ENCODE measurements at places on chromosomes 13 and 19.
A peak's percentile ranks its signal among the peaks of the same experiment; 100 is the strongest.

GRCh38 chr19:23222998-23223652, 27.1 kb downstream of the ZNF724 start:
- DNase-seq: no peak

- DNase-seq: no peak
Measured at GRCh38 chr13:109336730-109337129, 449.7 kb downstream of the IRS2 start.

GRCh38 chr13:30116379-30116778, 191.0 kb downstream of the KATNAL1 start:
- no peak for DNase-seq

DNA sequence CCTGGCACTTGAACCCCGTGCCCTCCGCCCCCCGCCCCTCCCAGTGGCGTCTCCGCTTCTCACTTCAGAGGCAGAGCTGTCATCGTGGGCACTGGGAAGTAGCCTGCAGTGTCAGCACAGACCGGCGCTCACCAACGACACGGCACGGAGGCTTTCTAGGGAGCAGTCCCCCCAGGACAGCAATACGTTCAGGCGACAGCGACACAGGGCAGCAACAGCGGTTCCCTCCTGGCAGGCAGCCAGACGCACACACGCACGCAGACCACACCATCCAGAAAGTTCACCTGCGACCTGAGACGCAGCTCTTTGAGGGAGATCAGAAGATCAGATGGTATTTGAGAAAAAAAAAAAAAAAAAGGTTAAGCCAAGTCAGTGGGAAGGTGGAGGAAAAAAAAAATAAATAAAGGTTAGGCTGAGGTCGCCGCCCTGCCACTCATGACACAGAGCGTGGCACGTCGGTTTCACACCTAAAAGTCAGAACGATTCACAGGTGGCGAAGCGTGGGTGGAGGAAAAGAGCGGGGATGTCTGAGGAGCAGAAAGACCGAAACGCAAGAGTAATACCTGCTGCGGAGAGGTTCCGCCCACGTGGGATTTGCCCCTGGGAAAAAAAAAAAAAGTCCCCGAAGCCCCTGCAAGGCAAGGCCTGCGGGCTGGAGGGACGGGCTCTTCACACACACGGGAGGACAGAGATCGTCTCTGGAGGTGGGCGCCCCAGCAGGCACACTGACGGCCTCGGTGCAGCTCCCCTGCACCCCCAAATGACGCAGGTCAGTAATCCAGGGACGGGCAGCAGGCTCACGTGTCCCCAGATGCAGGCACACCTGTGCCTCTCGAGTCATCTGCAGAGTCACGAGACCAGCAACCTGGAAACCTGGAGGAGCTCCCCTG, 94.5 kb downstream of the GNG7 start:
- DNase-seq: peak; percentile 54

DNA sequence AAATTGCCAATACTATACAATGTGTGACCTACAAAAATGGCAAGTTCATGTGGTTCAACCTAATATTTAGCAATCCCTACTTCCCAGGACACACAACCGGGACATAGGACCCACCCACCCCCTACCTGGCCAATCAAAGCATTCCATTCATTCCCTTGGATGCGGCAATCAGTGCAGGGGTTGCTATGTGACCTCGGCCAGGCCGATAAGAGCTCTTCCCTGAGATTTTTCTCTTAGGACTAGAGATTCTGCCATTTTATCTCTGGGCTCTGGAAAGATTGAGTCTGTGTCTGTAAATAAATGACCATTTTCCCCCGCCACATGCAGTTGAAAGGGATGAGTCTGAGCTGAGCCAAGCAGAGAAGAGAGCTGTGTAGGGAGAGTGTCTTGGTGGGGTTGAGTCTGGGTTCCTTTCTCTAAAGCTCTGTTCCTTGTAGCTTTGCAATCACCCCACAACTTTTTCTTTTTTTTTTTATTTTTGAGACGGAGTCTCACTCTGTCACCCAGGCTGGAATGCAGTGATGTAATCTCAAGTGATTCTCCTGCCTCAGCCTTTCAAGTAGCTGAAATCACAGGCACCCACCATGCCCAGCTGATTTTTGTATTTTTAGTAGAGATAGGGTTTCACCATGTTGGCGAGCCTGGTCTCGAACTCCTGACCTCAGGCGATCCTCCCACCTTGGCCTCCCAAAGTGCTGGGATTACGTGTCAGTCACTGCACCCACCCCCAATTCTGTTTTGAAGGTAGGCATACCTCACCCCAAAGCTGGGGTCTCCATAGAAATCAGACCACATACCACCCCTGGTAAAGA, 7.4 kb downstream of the IFNL1 start:
- DNase-seq: no peak

DNA sequence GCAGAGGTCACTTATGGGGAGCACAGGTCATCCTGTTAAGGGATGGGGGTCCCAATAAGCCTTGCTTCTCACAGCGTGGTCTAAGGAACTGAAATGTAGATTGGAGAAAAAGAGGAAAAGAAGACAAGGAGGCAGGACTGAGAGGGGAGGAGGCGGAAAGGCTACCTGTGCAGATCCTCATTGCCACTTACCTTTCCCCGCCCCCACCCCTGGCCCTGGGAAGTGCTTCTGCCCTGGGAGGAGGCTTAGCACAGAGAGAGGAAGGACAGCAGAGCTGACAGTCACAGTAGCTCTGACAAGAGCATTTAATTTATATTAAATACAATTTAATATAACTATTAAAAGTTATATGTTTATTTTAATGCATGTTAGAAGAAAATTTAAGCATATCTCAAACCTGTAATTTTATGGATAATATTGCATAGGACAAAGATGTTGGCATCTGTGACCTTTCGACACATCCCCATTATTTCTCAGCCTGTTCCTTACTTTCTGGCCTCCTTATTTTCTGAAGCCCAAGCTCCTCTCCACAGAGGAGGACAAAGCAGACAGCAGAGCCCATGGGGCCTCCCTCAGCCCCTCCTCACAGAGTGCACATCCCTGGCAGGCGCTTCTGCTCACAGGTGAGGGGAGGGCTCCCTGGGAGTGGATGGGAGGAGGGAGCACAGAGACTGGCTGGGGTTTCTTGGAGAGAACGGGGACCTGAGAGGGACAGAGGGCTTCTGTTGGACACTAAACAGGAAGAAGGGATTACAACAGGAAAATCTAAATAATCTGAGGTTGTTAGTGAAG, 23.4 kb downstream of the CEACAM21 start:
- DNase-seq: no peak

- DNase-seq: no peak
Measured at GRCh38 chr19:2132731-2133490, 18.5 kb downstream of the AP3D1 start.

GRCh38 chr19:28217022-28217421, 995.9 kb downstream of the UQCRFS1 start:
- no peak for DNase-seq

- DNase-seq: no peak
Measured at GRCh38 chr13:67086260-67086659, 143.9 kb downstream of the PCDH9 start.

DNA sequence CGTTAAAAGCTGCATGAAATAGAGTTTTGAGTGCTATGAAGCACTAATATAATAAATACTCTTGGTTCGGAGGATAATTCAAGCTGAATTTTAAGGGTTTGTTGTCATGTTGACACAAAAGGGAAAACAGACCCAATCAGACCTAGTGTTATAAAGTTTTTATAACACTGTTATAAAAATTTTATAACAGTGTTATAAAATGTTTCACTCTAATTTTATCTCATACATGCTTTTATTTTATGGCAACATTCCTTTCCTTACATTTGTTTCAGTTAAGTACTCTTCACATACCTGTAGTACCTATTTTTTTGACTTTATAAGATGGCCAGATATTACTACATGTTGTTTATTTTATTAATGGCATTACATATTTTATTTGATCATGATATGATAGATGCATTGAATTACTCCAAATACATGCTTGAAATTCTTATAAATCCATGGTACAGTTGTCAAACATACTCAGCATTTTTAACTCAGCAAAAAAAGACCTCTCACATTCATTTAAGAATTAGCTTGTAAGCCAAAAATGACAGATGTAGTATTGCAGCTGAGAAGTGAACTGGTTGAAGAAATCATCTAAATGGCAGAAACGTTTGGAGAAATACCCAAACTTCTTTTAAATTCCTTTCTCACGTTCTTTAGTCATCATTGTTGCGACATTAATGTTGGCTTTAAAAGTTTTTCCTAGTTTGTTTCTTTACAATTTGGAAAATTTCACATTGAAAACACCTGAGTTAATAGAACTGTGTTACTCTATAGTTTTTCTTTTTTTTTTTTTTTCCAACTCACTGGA, 104.5 kb downstream of the PIBF1 start:
- no peak for DNase-seq

- no peak for DNase-seq
Measured at GRCh38 chr13:110415669-110416068, 108.6 kb downstream of the COL4A2 start.

GRCh38 chr13:53237696-53238095, 209.1 kb downstream of the OLFM4 start:
- no peak for DNase-seq

GRCh38 chr19:6101991-6102390, 8.3 kb downstream of the RFX2 start:
- no peak for DNase-seq

DNA sequence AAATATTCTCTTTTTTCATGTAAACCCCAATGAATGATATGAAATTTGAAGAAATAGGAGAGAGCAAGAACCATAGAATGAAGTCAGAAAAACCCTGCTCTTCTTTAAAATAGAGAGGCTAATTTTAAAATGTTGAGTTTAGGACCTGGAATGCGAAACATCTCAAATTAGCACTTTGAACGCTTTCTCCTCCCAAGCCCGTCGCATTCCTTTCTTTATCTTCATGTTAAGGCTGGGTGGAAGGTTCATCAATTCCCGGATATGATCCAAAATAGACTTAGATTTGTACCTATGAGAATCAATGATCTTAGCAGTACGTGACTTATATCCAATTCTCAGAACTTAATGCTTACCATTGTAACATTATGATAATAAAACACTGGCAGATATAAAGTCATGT, 24.1 kb upstream of the LGALS16 start:
- DNase-seq: no peak

DNA sequence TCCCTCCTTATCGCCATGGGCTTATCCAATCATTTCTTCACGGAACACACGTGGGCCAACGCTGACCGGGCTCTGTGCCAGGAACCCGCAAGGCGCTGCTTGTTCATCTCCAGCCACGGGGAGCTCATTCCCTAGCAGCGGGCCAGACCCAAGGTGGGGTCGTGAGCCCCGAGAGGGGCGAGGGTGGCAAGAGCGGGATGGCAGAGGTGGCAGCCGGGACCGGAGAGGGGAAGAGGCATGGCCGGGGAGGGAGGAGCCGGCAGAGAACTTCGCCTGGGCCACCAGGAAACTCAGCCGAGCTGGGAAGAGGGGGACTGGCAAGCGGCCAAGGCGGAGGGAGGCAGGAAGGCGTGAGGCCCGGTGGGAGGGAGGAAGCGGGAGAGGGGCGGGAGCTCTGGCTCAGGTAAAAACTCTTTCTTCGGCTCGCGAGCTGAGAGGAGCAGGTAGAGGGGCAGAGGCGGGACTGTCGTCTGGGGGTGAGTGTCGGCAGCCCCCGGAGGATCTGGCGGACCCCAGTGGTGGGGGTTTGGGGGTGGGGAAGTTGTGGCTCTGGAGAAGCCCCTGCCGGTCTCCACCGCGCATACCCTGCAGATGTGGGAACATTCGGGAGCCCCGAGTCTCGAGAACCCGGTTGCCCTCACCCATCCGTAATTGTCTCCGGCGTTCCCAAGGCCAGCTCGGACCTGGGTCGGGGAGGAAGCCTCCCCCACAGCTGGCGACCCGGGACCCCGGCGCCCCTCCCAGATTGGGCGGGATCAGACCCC, at the start of gene B3GNT3:
Gene B3GNT3 (plus strand): TSS at position 408 of the 764 bp plus-strand sequence. CDS start 12,670 bp downstream, outside the sequence.
- DNase-seq: no peak

- DNase-seq: no peak
Measured at GRCh38 chr13:30362869-30363268, 55.5 kb upstream of the KATNAL1 start.

GRCh38 chr19:55105237-55105636, 12.2 kb downstream of the PPP1R12C start:
- no peak for DNase-seq

DNA sequence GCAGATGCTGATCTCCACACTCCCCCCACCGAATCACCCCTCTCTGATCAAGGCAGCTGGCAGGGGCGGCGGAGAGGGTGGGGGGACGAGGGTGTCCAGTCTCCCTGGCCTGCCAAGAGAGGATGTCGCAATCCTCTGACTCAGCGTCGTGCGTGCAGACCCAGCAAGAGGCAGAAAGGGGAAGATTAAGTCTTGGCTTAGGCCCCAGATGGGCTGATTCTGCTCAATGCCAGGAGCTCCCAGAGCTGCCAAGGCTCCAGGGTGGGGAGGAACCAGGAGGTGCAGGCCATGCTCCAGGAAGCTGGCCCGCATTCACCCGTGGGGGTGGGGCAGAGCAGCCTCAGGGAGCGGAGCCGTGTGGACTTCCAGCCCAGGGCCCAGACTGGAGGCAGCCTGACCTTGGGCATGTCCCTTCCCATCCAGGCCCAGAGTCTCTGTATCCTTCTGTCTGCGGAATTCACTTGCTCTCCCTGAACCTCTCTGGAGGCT, 6.6 kb upstream of the BCL3 start:
- no peak for DNase-seq

- no peak for DNase-seq
Measured at GRCh38 chr13:99278200-99278599, 20.0 kb upstream of the GPR18 start.

- DNase-seq: no peak
Measured at GRCh38 chr13:27658546-27658945, 36.9 kb downstream of the POLR1D start.

GRCh38 chr19:4534836-4535658, at the start of gene PLIN5:
Gene PLIN5 (minus strand): TSS chr19:4535224. CDS start chr19:4534074, 1,150 bp downstream.
- peak; percentile 18 for DNase-seq

DNA sequence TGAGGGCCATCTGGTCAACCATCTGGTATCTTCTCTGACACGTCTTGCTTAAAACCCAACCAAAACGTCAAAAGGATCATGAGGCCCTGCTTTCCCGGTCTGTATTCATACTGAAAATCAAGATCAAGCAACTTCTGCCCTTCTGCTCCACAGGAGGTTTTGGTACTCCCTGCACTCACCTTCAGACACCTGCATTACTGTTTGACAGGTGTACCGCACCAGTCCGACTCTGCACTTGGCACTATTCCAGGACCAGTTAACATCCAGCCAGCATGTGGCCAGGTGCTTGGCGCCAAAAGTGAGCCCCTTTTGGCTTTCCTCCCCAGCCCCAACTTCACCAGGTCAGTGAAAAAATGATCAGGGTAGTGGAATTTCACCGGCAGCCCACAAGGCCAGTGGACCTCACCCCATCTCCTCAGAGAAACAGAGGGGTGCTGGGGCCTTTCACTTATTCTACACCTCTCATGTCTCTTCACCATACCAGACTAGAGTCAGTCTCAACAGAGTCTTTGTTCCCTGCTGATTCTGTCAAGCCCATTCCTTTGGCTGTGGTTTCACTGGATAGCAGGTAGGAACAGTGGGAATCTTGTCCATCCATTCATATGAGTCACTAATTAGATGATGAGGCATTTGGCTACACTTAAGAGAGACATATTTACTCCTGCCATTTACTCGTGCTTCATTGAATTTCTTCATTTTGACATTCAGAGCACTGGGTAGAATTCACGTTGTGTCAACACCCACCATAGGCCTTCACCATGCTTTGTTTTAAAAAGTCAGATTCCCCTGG, 85.3 kb downstream of the ZNF726 start:
- DNase-seq: no peak

GRCh38 chr13:94073007-94073744, 406.3 kb downstream of the DCT start:
- DNase-seq: no peak

Data from stimulated activated CD4-positive, alpha-beta T cell treated with anti-CD3 and anti-CD28 coated beads, TNF-alpha, amount 100 ng/mL, for 1 hour (primary cell).